ENCODE measurements at places on chromosomes 1 and 21.

GRCh38 chr21:45386336-45386727 lies 18.6 kb upstream of the COL18A1 start:
- DNase-seq, result no peak

- no peak for DNase-seq
Measured at GRCh38 chr1:167190747-167191237, 29.9 kb upstream of the POU2F1 start.

DNA sequence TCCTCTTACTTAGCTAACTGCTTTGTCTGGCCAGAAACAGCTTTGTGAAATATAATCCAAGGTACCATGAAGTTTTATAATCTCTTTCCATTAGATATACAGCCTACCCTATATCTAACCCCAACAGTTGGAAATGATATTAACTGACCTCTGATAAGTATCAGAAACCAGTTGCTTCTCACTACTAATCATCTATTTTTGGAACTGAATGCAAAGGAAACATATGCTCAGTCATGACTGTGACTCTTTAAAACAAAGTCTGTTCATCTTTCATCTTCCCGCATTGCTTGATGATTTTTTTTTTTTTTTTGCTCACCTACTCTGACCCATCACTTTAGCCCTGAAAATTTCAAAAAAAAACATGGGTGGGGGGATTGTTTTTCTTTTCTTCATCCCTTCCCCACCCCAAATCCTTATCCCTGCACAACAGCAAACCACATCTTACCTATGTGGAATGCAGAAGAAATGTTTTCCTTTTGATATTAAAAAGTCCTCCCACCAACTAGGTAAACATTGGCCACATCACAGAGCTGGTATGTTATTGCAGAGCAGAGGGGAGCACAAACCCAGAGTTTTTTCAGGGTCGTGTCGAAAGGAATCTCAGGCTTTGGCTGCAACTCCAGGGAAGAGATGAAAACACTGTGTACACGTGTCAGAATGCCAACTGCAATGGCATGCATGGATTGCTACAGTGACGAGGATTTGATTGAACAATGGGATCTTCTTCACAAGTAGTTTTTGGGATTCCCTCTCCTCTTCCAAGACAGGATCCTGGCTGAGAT lies 137.3 kb downstream of the SLC30A10 start:
- no peak for DNase-seq

DNA sequence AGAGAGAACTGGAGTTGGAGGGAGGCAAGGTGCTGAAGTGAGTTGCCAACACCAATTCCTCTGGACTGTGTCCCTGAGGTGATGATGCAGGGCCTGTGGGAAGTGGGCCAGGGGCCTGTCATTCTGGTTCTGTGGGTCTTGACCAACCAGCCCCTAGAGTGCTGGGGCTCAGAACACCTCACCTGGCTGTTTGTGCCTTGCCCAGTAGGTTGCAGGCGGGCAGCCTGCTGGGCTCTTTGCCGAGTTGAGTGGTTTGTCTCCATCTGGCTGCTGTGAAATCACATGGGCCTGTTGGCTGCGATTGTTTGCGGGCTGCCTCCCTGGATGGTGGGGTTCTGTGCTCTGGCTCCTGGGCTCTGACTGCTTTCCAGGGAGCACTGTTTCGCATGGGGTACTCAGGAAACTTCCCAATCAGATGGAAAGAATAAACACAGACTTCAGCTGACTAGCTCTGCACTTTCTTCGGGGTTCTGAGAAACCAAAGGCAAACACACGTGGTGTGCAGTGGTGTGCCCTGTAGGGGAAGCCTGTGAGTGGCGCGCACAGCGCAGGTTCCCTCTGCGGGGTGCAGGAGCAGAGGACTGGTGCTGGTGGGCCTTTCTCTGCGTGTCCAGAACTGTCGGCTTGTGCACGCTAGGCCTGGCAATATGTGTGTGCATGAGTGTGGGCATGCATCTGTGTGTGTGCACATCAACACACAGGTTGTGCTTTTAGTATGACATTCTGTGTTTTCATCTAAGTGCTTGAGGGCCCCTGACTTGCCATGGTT lies 95.1 kb downstream of the RHOU start:
- no peak for DNase-seq

DNA sequence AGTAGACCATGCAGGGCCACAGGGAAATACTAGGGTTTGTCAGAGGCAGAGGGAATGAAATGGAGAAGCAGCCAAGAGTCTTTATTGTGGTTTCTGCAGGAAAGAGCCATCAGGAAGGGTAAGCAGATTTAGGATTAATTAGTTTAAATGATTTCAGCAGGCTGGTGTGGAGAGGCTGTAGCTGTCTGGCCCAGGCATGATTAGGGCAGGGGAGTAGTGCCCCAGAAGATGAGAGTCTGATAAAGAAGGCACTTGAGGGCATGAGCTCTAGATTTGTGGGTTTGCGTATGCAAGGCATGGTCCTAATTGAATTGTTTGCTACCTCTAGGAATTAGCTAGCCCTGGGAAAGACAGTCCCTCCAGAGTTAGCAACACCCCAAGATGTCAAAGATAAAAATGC lies 484.6 kb upstream of the PLXNA2 start:
- DNase-seq, result no peak

GRCh38 chr1:12658531-12659453 lies 14.9 kb downstream of the AADACL4 start:
- peak; percentile 27 for DNase-seq

DNA sequence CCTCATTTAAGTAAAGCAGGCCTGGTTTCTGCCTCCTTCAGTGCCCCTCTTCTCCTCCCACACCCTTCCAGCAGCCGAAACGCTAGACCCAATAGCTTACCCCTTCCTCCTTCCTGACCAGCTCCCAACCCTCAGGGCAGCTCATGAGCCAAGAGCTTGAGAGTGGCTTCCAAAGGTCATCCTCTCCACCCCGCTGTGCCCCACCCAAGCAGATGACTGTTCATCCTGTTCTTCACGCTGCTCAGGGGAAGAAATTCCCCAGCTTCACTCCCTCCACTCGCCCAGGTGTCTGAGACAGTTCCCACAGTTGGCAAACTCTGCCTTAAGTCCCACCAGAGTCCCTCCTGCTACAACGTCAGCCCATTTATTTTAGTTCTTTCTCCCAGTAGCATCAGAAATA lies 23.4 kb downstream of the ARHGEF19 start:
- no peak for DNase-seq

GRCh38 chr1:41432481-41433280 lies 51.8 kb downstream of the EDN2 start:
- DNase-seq, result peak; percentile 78

DNA sequence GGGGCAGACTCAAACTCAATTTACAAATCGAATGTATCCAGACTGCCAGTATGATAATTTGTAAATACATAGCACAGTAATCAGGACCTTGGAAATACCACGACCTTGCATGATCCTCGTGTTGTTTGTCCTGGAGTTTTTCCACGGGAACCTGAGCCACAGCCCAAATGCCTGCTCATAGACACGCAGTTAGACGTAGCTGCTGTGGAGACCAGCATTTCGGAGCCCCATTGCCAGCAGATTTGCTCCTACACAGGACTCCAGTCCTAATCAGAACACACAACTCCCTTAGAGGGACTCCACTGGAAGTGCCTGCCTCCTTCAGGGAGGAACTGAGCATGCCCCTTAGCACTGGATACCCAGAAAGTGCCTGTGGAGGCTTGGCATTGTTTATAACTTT lies 163.2 kb downstream of the GALNT2 start:
- no peak for DNase-seq

DNA sequence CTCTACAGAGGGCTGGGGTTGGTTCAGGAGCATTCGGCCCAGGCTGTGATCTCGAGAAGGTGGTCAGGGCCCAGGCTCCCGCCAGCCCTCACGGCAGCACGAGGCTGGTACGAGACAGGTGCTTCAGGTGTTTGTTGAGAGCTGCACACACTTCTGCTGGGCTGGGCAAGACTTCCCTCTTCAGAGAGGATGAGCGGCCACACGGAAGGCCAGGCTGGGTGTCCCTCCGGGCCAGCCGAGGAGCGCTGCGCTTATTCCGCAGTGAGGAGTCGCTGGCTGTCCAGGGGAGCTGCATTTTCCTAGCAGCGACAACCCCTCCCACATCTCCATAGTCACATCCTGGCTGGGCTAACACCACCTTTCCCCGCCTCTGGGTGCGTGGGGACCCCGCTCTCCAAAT lies 50.5 kb downstream of the PDE9A start:
- no peak for DNase-seq

- DNase-seq, result no peak
Measured at GRCh38 chr1:198147216-198147615, 9.6 kb upstream of the NEK7 start.

DNA sequence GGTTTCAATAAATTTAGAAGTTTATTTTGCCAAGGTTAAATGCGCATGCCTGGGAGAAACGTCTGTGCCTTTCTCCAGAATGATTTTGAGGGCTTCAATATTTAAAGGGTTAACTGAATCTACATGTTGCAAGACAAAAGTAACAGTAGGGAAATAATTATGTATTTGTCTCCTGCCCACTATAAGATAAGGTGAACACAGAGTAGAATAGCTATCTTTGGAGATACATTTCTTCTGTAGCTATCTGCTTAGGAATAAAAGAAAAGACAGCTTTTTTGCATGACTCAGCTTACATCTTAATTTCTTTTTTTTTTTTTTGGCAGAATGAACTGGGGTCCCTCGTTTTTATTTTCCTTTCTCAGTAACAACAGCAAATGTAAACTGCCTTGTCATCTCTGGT lies 1351.6 kb downstream of the AMY1C start:
- DNase-seq, result no peak

DNA sequence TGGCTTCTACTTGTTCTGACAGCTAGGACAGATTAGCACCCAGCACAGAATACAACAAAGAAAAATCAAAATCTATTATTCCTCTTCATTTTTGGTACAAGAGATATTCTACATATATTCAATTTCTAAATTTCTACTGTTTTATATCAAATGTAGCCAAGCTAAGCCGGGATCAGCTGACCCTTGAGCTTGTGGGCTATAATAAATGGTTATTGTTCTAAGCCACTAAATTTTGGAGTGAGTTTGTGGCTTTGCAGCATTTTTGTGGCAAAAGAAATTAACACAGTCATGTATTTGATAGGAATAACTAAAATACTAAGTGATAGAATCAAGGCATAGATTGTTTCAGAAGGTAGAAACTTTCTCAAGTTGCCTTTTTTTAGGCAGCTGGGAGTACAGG lies 50.7 kb downstream of the APP start:
- DNase-seq, result no peak

DNA sequence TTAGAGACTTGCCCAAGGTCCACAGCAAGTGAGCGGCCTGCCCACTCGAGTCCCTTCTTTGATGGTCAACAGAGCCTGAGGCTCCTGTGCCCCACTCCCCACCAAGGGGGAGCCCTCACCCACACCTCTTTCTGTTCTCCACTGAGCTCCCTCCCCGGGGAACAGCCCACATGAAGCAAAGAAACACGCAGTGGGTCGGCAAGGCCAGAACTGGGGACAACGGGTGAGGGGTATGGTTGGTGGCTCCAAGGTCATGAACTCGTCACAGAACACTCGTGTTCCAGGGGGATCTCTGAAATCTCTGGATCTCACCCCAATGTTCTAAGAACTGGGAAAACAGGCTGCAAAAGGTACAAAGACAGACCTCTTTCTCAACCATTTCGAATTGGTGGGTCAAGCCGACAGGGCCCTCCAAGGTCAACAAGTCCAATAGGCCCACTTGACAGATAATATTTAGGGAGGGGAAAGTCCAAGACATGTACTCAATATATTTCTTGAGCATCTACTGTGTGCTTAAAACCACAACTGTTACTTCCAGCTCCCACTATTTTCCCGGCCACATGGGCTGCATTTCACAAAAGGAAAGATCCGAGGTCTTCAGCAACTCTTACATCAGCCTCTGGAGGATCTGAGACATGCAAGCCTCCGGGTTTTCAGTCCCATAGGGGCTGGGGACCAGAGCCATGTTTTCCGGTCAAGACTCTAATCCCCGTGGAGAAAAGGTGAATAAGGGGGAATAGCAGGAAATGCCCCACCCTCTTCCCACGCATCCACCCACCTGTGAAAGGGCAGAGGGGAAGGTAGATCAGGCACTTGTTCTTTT lies 1.1 kb upstream of the RAP1GAP start:
- no peak for DNase-seq

DNA sequence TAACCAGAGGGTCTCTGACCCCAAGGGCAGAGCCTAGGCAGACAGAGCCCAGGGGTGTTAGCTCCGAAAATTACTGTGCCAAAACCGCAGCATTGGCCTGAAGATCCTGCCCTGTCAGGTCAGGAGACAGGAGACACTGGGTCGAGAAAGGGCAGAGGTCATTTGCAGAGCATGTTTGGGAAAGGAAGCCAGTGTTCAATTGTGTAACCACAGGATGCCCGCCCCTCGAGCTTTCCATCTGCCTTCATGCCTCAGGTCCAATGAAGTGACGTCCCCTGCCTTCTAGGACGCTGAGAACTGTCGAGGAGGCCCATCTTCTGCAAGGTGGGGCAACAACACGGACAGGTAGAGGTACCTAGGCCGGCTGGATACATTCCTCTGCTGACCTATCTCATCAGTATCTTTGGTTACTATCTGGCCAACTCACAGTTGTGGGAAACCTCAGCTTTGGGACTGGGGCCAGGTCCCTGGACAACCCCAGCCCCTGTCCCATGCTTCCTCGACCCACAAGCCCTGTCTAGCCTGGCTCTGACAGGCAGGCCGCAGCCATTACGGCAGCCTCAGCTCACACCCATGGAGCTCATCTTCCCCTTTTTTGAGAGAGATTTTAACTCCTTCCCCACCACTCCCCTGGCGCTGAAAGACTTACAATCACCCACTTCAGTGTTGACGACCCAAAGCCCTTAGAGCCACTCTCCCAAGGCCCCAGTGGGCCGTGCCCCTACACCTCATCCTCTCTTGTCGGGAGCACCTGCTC lies 1.3 kb downstream of the ARL8A start:
- DNase-seq, result peak; percentile 74

DNA sequence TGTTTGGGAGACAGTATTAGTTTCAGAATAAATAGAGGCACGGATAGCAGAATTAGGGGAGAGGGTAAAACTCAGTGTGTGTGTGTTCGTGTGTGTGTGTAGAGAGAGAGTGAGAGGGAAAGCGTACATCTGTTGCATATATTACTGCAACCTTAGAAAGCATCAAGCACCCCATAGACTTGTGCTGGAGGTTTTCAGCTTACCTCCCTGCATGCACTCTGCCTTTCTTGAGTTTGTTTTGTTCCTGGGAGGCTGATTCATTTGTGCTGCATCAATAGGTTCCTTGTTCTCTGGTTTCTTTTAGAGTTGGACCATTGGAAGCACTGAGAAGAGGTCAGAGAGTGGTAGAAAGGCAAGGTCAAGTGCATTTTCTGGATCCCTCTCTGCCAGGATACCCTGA lies 104.4 kb upstream of the KCNK1 start:
- no peak for DNase-seq

- DNase-seq, result peak; percentile 76
Measured at GRCh38 chr1:161772397-161772796, 6.3 kb downstream of the ATF6 start.

GRCh38 chr1:27589841-27590426 lies 14.0 kb downstream of the AHDC1 start:
- DNase-seq, result no peak

DNA sequence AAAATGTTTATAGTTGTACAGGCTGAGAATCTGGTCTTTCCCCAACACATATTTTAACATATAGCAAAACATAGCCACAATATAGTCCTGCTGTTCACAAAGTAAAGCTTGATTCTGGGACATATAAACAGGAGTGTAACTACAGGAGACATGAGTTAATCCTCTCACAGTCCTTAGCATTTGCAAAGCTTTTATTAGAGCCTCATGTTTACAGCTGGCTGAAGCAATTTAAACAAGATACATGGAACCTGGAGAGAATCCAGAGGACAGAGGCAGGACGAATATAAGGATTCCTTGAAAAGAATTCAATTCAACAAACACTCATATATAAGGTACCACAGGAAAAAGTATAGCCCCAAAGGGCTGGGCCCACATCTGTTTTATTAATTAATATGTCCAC lies 163.4 kb downstream of the ADGRL4 start:
- DNase-seq, result no peak

Data from MV-4-11 (cell line).